GM12878 (cell line): ENCODE measurements at places on chromosomes 11 and 22.

GRCh38 chr11:123055191-123055901 lies 6.6 kb downstream of the HSPA8 start:
- DNase-seq, result no peak

GRCh38 chr11:64998690-64999431 lies 2.1 kb upstream of the BATF2 start:
- no peak for DNase-seq

DNA sequence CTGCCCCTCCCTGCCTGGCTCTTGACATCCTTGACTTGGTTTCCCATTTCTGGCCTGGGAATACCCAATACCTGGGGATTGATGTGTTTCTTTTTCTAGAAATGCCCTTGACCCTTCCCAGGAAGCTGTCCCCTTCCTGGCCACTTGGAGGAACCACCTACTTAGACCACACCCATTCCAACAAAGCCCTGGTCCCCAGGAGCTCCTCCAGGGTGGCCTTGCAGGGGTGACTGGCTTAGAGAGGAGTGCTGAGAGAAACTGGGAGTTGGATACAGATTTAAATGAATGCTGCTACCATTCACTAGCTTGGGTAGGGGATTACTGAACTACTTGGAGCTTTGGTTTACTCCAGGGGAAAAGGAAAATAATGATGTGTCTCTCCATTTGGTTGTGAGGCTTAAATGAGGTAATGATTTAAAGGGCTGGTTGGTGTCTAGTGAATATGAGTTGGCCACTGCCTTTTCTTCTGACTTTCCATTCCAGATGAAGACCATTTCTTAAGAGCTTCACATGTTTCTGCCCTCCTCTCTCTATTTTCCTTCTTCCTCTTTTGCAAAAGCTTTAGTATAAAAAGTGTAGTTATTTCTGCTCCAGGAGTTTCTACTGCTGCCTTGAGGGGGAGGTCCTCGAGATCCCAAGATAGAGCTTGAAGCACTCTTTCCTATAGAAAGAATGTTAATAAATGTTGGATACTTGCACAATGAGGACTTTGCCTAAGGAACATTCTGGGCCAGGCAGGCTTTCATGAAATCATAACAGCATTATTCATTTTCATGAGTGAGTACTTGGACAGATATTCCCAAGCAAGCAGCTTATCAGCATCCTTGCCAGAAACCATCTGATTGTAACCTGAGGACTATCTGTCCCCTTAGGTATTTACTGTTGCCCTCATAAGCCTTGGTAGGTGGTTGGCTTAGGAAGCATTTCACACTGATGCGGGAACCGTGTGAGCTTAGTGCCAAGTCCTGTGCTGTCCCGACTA lies 22.4 kb downstream of the PANX1 start:
- DNase-seq, result no peak

DNA sequence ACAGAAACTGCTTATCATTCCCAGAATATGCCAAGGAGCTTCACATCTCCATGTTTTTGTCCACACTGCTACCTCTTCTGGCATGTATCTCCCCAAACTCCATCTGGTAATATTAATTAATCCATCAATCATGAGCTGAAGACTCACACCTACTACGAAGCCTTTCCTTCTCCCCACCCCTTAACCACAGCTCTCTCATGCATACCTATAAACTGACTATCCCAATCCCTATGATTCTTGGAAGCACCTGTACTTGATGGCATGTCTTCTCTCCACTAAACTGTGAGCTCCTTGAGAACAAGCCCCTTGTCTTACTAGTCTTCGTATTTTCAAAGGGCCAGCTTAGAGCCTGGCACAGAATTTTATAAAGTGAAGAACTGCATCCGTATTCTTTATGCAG lies 47.3 kb downstream of the RELT start:
- no peak for DNase-seq

DNA sequence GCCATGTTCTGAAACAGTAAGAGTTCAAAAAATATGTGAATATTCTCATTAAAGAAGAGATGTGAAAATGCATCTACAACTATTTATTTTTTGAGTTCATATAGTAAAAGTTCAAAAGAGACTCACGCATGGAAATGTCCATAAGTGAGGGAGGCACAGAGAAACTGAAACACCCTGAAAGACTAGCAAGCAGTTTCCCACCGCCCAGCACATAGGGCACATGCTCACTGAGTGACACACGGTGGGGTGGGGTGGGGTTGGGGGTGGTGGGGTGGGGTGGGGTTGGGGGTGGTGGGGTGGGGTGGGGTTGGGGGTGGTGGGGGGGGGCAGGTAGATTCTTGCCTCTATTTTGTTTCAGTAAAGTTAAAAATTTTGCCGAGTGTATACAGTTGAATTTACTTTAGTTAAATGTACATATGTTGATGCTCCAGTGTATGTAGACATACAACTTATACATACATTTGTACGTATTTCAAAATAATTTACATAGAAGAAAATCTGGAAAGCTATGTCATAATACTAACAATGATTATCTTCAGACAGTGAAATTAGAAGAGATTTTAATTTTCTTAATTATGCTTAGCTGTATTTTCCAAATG lies 6.3 kb downstream of the CCDC34 start:
- no peak for DNase-seq

GRCh38 chr11:2383852-2384804 lies 7.0 kb downstream of the CD81 start:
- DNase-seq, result peak; percentile 39

GRCh38 chr11:77158041-77158695 lies 30.1 kb downstream of the MYO7A start:
- DNase-seq, result no peak

DNA sequence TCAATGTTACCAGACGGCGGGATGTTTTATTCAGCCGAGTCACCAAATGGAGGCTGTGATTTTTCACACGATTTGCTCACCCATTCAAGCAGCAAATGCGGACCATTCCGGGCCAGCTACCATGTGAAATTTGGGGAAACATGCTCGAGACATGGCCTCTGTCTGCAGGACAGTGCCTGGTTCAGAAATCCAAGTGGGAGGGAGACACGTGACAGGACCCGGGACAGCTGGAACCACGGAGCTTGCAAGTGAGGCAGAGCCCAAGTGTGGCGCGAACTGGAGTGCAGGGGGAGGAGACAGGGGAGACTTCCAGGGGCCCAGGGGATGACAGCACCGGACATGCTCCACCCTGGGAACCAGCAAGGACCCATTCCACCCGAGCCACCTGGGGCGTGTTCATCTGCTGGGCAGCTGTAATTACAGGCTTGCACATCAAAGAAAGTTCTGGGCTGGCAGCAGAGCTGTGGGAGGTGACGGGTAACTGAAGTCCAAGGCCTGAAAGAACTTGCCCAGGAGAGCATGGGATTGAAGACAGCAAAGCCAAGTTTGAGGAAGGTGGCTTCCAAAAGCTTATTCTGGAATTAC lies 16.5 kb downstream of the CERK start:
- no peak for DNase-seq

- no peak for DNase-seq
Measured at GRCh38 chr22:42236268-42236667, 34.2 kb downstream of the TCF20 start.

DNA sequence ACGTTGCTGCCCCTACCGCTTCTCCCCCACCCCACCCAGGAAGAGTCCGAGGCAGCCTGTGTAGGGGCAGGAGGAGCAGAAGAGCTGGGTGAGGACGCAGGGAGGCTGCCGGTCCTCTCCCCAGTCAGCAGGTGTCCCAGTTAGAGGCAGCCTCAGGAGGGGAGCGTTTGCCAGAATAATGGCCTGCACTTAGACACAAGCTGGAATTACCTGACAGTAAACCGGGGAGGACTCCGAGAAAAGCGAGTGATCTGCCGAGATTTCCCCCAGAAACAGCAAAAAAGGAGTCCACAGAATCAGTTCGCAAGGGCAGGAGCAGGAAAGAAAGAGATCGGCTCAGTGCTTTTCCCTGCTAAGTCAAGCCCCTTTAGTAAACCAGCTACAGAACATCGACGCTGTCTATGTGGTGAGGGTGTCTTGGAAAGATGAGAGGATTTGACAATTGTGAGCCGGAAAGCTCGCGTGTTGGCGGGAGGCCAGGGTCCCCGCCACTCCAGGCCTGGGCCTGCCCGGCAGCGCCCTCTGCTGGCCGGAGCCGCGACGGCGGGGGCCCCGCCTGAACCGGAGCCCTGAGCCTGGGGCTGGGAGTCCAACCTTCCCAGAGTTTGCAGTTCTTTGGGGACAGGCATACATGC lies 17.7 kb upstream of the THRSP start:
- no peak for DNase-seq

DNA sequence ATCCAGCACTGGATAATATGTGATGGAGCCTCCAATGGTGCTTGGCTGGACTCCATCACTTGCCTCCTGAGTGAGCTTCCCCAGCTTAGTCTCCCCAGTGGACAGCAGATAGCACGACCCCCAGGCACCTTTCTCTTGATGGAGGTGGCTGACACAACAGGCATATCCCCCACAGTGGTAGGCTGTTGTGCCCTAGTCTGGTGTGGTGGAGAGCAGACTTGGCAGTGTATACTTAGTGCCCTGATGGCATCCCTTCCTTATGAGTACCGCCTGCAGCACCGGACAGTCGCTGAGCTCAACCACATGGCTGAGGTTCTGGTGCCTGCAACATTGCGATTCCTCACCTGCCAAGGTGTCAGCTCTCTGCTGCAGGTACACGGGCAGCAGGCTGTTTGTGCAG lies 50.1 kb downstream of the DNHD1 start:
- no peak for DNase-seq

- DNase-seq, result no peak
Measured at GRCh38 chr11:47408598-47409439, 429 bp downstream of the SLC39A13 start.

DNA sequence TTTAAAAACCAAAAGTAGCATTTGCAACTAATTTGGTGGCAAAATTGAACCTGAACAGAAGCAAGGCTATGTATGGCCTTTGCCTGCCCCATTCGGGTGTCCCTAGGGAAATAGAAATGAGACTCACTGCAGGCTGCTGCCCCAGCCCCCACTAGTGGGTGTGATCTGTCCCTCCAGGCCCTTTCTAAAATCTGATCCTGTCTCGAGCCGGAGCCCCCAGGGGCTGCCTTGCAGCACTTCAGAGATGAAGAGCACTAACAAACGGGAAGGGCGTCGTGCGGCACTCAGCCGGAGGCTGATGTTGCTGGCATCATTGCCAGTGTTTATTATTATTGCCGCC lies 43.2 kb downstream of the CD82 start:
- DNase-seq, result no peak

GRCh38 chr11:120331301-120331996 lies 4.8 kb upstream of the ARHGEF12 start:
- DNase-seq, result no peak

DNA sequence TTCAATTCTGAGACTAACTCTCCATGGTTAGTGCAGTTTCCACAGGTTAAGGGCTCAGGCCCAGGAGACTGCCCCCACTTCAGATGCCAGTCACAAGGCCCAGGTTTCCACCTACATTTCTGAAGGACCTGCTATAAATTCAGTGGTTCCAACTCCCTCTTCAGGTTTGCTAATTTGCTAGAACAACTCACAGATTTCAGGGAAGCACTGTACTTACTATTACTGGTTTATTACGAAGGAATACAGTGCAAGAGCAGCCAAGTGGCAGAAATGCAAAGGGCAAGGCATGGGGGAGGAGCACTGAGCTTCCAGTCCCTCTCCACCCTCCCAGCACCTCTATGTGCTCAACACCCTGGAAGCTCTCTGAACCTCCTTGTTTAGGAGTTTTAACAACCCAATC lies 39.3 kb upstream of the SPON1 start:
- no peak for DNase-seq
